Retina (tissue), 1 donor: ENCODE measurements at places on chromosomes 6 and 20.

DNA sequence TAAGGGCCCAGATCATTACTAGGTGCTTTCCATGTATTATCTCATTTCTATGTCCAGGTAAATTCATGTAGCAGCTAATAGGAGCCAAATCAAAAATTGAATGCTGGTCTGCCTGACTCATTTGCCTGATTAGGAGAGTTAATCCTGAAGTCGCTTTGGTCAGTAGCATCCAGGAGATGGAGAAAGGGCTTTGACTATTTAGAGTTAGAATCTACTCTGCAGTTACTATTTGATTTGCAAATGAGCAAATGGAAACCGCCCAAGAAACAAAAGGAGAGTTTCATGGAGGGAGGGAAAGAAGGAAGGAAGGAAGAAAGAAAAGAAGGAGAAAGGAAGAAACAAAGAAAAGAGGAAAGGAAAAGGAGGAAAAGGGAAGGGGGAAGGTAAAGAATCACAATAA lies 539.6 kb upstream of the MMS22L start:
- DNase-seq, result no peak

DNA sequence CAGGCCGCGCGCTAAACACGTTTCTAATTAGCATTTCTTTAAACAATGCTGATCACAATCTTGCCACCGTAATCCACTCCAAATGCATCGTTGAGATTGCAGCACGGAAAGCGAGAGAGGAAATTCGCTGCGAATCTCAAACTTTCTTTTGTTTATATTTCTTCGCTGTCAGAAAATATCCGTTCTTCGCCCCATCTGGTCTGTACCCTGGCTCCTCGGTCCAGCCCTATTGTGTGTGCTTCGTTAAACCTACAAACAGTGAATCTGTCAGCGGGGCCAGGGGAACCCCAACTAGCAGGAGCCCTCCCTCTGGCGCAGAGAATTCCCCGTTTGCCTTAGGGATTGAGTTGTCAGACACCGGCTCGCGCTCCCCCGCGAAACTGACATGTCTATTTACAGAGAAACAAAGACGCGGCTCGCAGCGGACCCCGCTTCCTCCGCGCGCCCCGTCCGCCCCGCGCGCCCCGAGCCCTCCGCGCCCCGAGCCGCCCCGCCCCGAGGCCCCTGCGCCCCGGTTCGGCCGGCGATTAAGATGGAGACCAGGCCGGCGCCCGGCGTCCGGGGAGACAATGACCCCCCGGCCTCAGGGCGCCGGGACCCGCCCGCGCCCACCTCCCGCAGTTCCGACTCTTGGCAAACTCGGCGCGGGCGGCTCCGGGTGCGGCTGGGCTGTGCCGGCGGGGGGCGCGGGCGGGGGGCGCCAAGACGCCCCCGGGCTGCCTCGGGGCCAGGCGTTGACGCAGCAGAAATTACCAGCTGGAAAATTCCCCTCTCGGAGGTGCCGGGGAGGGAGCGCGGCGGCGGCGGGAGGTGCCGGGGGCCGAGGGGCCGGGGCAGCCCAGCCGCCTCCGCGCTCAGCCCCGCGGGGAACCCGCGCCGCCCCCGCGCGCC lies 874 bp downstream of the ZBTB46 start:
- peak; percentile 63 for DNase-seq

- no peak for DNase-seq
These were observed 57.7 kb downstream of the ZDHHC14 start for GRCh38 chr6:157438611-157439111.

- DNase-seq, result peak; percentile 86
These were observed 145.5 kb upstream of the RNF24 start for GRCh38 chr20:4160761-4161305.

DNA sequence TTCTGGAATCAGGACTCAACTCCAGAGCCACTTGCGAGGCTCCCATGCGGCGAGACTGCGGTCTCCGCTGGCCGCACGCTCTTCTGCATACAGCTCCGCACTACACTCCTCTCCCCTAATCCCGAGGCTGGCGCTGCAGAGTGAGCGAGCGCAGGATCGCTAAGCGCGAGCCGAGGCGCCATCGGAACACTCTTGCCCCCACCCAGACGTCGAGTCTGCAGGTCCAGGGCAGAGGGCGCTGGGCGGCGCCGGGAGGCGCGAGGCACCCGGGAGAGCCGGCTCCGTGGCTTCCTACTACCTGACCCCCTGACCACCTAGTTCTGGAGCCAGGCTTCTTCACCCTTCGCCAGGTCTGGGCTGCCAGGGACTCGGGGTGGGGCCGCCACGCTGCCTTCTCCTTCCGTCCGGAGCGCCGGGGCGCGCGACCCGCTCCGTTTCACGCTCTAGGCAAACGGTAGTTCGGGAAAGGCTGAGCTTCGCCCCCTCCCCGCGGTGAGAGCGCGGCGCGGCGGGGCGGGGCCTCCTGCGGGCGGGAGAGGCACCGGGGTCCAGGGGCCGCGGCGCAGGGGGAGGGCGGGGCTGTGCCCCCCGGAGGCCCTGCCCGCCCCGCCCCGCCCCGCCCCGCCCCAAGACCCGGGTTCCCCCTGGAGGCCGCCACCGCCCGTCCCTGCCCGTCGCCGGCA lies 5.4 kb upstream of the TUBB2A start:
- peak; percentile 94 for DNase-seq

GRCh38 chr6:164612751-164613150 lies 696.7 kb downstream of the C6orf118 start:
- DNase-seq, result peak; percentile 56

DNA sequence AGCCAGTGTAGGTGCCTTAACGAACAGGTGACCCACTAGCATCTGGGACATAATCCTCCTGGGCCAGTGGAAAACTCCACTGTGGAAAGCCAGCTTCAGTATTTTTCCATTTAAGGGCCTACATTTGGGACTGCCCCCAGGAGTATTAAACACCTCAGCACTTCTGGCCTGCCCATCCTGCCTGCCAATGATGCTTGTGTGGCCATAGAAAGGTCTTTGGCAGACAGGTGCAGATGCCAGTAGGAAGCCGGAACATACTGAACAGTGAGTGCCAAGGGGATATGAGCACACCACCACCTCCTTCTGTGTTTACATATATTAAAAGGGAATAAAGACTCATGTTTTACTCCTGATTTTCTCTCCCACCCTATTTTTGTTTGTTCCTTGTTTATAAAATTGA lies 19.9 kb downstream of the MCM8 start:
- no peak for DNase-seq

- no peak for DNase-seq
These were observed 207.7 kb upstream of the DTNBP1 start for GRCh38 chr6:15870333-15871043.

- no peak for DNase-seq
These were observed 21.1 kb upstream of the SERPINB1 start for GRCh38 chr6:2862712-2863181.

GRCh38 chr6:28758046-28758817 lies 165.6 kb downstream of the TRIM27 start:
- no peak for DNase-seq

DNA sequence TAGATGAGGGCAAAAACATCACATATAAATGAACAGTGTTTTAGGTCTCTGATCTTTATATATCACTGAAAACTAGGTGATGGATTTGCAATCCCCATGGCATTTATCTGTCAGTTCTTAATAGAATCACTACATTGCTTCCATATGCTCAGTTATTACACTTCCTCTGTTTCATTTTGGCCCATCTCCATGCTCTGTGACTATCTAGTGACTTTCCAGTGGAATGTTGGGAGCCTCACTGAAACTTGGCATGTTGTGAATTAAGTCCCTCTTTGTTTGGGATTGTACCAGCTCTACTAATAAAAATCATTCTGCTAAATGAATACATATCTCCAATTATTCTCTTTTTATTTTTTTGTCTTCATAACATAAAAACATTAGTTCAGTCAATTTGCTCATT lies 226.1 kb upstream of the CEP162 start:
- no peak for DNase-seq

GRCh38 chr6:112325444-112325843 lies 21.7 kb upstream of the RFPL4B start:
- no peak for DNase-seq

GRCh38 chr20:17625246-17626051 lies 55.6 kb downstream of the DSTN start:
- DNase-seq, result no peak

- peak; percentile 46 for DNase-seq
These were observed 9.4 kb downstream of the LAMA5 start for GRCh38 chr20:62357681-62358080.

DNA sequence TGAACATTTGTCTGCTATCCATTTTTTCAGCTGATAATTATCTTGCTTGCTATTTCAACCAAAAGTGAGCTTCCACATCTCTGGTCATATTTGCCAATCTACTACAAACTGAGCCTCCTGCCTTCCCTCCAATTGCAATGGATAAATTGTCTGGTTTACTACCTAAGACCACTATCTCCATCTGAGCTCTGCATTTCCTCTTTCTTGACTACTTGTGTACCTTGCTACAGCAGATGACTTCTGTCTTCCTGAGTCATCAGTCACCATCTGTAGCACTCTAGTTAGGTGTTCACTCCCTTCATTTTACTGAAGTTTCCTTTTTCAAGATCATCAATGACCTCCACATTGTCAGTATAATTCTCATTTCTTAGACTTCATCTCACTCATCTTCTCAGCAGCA lies 33.5 kb upstream of the PHIP start:
- no peak for DNase-seq

- DNase-seq, result no peak
These were observed 22.2 kb downstream of the ZBP1 start for GRCh38 chr20:57598060-57598459.

GRCh38 chr6:41167173-41167963 lies 4.5 kb upstream of the TREM2 start:
- no peak for DNase-seq

DNA sequence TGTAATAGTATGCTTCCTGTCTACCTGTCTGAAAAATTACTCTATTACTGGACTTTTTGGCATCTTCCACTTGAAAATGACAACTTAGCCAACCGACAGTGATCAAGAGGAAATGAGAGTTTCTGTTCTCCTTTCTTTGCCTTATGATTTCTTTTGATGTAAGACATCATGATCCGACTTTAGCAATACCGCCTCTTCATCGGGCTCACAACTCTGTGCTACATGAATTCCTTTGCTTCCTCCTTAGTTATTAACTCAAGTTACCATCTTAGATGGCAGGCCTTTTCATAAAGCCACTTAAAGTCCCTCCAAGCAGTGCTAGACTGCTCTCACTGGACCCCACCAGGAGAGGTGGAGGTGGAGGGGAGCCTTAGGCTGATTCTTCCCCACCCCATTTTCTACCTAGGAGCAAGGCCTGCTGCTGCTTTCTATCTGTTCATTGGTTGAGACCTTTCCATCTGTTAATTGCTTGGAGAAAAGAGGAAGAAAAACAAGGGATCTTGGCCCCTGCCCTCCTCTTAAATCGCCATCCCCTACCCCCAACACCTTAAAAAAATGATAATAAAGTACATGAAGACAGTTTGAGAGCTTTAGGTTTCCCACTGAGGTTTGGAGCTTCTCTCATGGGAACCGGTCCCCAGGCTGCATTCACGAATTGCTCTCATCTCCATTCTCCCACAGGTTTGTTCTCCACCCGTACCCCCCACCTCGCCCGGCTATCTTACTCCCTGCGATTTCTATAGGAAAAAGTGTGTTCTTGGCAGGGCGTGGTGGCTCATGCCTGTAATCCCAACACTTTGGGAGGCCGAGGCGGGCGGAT lies 21.6 kb upstream of the MCM3 start:
- no peak for DNase-seq

GRCh38 chr6:87364602-87365252 lies 20.1 kb downstream of the C6orf163 start:
- DNase-seq, result no peak

GRCh38 chr6:164331026-164331425 lies 916.5 kb downstream of the QKI start:
- DNase-seq, result no peak

GRCh38 chr6:38272222-38272621 lies 367.5 kb downstream of the BTBD9 start:
- DNase-seq, result no peak

GRCh38 chr20:63873477-63873971 lies 8.5 kb downstream of the TPD52L2 start:
- DNase-seq, result no peak

DNA sequence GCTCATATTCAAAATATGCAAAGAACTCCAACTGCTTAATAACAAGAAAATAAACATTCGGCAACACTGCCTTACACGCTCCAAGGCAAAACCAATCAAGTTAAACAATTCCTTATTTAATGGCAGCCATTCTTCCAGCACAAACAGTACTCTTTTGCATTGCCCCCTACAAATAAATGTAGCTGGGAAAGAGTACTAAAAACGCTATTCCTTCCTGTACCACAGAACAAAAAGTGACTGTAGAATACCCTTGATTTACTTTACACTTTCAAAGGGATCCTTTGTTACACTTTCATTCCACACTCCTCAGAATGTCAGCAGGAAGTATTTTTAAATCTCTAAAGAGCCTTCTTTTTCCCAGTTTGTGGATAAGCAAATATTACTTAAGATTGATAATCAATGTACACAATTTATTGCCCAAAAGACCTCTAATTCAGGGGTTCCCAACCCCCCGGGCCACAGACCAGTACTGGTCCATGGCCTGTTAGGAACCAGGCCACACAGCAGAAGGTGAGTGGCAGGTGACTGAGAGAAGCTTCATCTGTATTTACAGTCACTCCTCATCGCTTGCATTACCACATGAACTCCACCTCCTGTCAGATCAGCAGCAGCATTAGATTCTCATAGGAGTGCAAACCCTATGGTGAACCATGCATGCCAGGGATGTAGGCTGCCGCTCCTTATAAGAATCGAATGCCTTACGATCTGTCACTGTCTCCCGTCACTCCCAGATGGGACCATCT lies 51.6 kb downstream of the MBOAT1 start:
- DNase-seq, result no peak

- no peak for DNase-seq
These were observed 161.7 kb downstream of the RIMS1 start for GRCh38 chr6:72048080-72048479.

GRCh38 chr6:125995972-125996580 lies 9.7 kb downstream of the TRMT11 start:
- DNase-seq, result peak; percentile 56

GRCh38 chr20:6683021-6683977 lies 84.2 kb upstream of the BMP2 start:
- DNase-seq, result no peak

GRCh38 chr20:20248620-20249200 lies 119.2 kb upstream of the INSM1 start:
- no peak for DNase-seq

GRCh38 chr6:28968476-28968875 lies 36.6 kb downstream of the ZNF311 start:
- no peak for DNase-seq

DNA sequence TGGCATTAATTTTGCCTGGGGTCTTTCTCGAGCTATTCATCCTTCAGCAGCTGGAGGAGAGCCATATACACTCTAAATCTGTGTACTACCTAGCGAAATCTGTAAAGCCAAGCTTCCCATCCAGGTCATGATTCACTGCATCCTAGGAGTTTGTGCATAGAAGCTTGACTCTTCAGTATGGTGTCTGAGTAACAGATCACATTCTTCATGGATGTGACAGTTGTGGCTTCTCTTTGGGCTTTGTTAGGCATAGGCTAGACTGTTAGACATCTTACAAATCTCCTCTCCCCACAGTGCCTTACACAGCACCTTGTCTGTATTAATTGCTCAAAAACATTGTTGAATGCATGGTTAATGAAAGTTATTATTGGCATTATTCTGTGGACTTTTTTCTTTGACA lies 177.0 kb downstream of the EYA4 start:
- no peak for DNase-seq

GRCh38 chr6:152723398-152723797 lies 25.7 kb downstream of the MYCT1 start:
- DNase-seq, result no peak

- DNase-seq, result no peak
These were observed 5.8 kb upstream of the TMEM14A start for GRCh38 chr6:52664991-52665686.
